ENCODE measurements at places on chromosomes 1 and 21.

DNA sequence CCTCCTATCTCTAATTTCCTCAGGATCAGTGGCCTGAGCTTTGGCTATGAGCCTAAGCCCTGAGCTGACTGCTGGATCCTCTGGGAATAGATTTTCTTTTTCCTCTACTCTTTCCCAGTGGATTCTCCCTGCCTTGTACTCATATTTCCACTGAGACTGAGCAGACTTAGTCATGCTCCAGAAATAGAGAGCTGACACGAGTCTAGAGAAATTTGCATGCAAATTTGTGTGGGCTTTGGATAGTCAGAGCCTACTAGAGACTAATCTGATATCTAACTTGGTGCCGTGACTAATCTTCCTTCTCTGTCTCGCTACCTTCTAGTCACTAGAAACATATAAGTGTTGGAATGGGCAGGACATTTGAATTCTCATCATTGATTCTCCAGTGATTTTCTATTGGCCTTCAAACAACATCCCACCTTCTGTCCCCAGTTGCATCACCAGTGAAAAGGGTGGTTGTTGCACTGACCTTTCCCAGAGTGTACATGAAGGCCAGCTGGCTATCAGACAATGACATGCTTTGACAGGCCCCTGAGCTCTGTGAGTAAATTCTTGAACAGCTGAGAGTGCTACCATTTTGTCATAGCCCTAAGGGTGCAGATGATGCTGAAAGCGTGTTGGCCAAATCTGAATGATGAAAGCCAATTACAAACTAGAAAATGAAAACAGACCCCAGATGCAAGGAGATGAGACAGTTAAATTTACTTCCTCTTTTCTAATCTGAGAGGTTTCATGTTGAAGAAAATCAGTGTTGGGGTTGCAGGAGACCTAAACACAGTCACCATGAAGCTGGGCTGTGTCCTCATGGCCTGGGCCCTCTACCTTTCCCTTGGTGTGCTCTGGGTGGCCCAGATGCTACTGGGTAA, at the start of gene FCRLA:
Gene FCRLA (plus strand): TSS at position 748 of the 866 bp plus-strand sequence. CDS start 36 bp downstream, at position 784.
- peak; percentile 97 for DNase-seq

- DNase-seq: no peak
Observed at GRCh38 chr1:11837767-11838348, 9.7 kb downstream of the NPPA start.

DNA sequence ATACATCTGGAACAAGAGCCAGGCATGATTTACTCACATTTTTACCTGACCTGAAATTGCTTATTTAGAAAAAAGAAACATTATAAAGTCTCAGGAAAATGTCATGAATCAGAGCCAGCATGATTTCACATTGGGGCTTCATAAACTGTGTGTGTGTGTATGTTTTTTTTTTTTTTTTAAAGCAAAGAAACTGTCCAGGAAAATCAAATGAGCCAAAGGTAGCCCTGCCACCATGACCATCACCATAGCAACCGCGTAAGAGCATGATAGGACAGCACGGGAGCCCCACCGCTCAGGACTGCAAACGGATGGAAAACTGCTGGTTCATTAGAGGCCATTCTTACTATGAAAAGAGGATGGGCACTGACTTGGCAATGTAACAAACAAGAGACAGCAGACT, 139.2 kb downstream of the NTMT2 start:
- no peak for DNase-seq

DNA sequence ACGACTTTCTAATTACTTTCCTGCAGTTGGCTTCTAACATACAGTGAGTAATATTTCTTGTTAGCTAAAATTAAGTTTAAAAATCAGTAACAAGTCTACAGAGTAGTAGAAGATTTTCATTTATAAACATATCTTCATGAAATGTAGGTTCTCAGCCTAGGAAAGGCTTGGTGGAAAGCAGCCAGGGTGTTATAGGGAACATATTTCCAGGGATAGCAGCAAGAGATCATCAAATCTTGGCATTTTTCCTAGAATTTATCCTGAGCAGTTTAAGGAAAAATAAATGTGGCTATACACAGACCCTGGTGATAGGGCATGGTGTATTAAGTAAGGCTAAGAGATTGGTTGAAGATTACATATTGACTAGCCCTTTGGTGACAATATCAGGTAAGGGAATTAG, 203.5 kb upstream of the NEGR1 start:
- no peak for DNase-seq

DNA sequence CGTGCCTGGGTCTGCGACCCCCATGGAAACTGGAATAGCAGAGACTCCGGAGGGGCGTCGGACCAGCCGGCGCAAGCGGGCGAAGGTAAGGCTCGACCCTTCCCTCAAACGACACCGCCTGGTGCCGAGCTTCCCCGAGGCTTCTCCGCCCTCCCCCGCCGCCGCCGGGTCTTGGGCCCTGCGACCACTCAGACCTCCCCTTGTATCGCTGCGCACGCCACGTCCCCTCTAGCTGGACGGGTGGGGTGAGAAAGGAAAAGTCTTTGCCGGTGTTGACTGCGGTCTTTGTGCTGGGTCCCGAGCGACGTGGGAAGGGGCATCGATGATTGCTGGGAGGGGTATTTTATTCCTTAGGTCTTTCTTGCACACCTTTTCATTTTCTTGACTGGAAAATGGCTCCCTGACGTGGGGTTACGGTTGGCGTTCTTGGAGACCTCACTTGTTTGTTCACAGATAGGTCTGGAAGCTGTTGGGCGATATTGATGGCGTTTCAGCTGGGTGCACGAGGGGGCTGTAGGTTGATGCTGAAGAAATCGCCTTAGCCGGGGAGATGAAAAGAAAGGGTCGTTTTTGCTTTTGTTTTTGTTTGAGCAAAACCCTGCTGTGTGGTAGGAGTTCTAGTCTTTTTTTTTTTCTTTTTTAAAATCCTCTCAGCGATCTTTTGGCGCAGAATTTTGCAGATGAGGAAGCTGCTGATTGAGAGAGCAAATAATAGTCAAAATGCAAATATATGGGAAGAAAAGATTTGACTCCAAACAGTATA, 776 bp downstream of the KDM1A start:
- DNase-seq: peak; percentile 50

- DNase-seq: peak; percentile 66
Observed at GRCh38 chr21:37374027-37374426, 7.5 kb downstream of the DYRK1A start.

DNA sequence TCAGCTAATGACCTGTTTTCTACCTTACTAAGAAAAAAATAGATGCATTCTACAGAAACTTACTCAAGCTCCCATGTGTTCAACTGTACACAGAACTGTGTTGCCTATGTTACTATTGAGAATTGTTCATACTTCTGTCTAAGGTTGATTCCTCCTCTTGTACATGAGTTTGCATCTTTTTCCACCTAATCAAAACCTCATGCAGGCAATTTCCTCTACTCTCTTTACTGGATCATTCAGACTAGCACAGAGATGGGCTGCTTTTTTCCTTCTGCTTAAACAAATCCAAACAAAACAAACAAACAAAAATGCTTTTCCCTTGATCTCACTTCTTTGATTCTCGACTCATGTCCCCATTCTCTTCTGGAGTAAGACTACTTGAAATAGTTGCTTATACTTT, 58.8 kb upstream of the PTGFR start:
- DNase-seq: no peak

- no peak for DNase-seq
Observed at GRCh38 chr1:47991187-47991586, 6.0 kb downstream of the TRABD2B start.

DNA sequence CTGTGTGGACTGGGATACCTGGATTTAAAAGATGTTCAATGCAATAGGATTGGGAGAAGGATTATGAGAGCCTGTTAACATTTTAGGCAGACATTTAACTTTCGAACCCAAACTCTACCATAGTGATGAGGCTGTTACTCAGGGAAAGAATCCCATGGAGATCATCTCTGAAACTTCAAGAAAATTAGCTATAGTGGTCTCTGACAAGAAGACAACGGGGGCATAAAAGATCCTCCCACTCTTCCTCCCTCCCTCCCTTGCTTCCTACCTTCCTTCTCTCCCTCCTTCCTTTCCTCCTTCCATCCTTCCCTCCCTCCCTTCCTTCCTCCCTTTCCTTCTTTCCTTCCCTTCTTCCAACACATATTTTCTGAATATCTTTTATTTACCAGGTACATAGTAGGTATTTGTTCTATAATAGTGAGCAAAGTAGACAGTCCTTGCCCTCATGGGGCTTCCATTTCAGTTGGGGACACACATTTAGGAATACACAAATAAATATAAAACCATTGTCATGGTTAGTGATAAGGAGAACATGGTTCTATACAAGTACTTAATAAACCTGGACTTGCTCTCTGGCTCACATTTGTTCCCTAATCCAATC, 143.2 kb downstream of the ATP6V1G3 start:
- no peak for DNase-seq

DNA sequence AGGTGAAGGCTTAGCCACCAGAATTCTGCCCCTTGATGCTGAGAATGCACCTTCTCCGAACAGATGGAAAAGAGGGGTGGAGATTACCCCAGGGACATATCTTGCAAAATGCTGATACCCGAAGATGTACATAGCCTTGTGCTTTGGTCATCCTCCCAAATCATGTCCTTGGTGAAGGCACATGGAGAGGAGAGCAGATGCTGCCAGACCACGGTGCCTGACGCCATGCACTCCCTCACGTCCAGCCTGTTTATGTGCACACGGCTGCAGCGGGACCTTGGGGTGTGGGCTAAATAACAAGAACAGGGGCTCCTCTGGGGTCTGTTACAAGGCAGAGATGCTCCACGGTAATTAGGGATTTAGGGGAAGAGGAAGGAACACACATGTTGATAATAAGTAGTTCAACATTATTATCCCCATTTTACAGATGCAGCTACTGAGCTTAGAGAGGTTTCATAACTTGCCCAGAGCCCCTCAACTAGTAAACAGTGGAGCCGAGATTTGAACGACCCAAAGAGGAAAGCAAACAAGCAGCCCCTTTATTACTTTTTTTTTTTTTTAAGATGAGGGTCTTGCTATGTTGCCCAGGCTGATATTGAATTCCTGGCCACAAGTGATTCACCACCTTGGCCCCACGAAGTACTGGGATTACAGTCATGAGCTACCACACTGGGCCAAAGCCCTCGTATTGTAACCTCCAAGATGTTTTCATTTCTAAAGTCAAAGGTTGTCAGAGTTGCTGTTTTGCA, 12.9 kb downstream of the EPHX1 start:
- DNase-seq: no peak

DNA sequence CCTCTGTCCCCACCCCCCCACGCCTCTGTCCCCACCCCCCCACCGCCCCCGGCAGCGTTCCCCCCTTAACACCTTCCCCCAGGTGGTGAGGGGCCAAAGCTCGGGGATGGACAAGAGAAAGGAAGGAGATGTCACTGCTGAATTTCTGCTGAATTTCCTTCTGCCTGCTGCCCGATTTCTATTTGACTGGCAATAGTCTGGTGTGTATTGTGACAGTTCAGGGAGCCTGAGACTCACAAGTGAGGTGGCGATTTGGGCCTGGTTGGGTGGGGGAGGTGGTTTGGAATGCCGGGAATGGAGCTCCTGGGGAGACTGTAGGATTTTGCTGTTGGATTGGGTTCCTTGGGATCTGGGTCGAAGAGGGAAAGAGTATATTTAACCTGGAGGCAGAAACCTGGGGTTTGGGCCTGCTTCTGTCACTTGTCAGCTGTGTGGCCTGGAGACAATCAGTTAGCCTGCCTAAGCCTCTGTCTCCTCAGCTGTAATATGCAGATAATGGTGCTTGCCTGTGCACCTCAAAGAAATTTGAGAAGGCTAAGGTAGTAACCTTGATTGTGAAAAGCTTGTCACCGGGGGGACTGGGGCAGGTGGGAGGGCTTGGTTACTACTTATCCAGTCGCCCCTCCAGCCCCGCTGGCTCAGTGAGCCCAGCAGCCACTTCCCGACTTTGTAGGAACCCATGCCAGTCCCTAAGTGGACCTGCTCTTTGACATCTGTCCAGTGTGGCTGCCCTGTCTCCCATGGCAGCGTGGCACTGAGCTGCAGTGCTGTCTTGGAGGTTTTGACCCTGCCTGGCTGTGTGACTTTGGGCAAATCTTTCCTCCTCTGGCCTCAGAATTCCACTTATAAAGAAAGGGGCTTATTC, 7.7 kb upstream of the LMNA start:
- DNase-seq: no peak

GRCh38 chr1:209497729-209498128, 85.8 kb upstream of the CAMK1G start:
- DNase-seq: peak; percentile 17

DNA sequence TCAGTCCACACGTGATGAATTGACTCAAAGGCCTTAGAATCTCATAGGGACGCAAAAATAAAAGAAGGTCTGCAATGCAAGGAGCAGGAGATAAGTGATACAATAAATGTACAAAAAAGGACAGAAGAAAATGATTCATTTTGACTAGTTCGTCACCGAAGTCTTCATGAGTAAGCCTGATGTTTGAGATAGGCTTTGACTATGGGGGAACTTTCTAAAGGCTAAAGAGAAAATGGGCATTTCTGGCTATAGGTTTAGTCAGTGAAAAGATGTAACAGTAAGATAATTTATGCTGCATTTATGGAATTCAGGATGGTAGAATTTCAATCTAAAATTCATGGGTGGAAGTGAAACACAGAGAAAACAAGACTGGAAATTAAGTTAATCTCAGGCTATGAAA, 163.0 kb downstream of the ADGRL4 start:
- DNase-seq: peak; percentile 18

DNA sequence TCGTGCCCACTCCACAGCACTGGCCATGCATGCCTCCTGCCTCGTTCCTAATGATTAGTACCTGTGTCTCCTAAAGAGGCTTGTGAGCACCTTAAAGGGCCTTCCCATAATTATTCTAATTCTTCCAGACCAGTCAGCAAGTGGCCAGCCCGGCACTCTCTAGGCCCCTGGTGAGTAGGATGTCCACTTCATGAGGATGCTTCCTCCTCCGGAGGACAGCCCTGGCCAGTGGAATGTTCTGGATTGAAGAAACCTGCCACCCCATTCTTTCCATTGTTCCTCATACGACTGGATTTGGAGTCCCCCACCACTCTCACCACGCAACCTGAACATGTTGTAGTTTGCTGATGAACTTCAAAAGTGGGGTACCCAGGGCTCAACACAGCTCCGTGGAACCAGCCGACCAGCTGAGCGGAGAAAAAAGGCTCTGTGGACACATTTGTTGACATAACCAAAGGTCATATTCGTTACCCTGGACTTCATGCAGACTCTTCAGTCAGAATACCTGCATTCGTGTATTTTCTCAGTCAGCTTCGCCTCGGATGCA, 46.7 kb upstream of the LBR start:
- DNase-seq: no peak

GRCh38 chr1:74775735-74776134, 42.8 kb downstream of the TYW3 start:
- no peak for DNase-seq

GRCh38 chr1:9426291-9426711, 113.0 kb upstream of the SLC25A33 start:
- no peak for DNase-seq

DNA sequence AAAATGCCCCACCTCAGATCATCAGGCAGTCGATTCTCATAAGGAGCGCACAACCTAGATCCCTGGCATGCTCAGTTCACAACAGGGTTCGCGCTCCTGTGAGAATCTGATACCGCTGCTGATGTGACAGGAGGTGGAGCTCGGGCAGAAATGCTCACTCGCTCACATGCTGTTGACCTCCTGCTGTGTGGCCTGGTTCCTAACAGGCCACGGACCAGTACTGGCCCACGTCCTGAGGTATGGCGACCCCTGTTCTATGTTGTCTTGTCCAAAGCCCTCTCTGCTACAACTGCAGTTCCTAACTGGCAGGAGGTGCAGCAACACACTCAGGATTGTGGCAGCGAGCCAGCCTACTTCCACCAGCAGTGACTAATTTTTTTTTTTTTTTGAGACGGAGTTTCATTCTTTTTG, 70.6 kb downstream of the CLSTN1 start:
- peak; percentile 85 for DNase-seq

GRCh38 chr21:42190486-42190863, 28.5 kb upstream of the ABCG1 start:
- no peak for DNase-seq

Measured in M059J (cell line).